Liver (tissue), 10 donors: ENCODE measurements at places on chromosomes 1 and 21.

GRCh38 chr1:21663248-21663950, 5.8 kb downstream of the RAP1GAP start:
- DNase-seq: no peak

GRCh38 chr1:106957795-106958194, 98.7 kb upstream of the PRMT6 start:
- no peak for DNase-seq

DNA sequence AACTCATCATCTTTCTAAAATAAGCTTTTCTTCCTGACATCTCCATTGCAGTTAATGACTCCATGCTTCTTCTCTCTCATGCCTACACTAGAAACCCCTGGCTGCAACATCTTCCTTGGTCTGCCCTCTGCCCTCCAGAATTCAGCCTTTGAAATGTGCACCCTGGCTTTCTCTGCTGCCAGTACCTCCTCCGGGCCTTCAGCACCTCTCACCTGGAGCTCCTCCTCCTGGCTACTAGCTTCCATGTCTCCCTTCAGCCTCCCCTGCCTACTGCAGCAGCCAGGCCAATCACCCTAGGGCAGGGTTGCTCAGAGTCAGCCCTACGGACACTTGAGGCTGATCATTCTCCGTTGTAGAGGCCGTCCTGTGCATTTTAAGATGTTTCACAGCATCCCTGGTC, 18.3 kb downstream of the SUSD4 start:
- DNase-seq: no peak

- DNase-seq: no peak
Measured at GRCh38 chr1:174001573-174001972, 20.6 kb downstream of the RC3H1 start.

DNA sequence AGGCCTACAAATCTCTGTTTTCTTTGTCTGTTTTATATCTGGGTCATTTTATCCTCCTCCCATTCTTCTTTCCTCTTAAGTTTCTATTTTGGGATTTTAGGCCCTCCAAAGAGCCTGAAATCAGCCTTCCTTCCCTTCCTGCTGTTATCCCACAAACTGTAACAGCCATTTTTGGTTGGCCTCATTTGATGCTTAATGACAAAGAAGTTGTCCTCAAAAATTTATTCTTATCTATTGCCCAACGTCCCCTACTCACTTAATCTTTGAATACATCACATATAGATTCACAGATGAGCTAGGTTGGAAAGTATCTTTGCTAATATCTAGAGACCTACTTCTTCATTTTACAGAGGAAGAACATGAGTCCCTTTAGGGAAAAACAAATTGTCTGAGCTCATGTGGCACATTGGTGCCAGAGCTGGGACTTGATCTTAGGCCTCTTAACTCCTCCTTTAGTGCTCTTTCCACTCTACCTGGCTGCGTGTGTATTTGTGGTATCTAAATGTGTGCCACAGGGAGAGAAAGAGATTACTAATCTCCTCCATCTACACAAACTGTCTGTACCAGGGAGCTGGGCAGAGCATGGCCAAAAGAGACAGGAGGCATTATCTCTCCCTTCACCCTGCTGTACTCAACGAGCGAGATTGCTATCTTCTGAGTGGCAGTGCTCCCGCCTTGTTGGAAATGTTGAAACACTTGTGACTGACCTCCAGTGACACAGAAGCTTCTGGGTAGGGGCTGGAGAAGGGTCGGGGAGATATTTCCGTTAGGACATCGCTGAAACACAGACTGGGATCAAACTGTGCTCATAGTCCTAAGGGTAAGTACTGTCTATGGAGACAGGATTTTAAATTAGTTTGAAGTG, 30.1 kb downstream of the RHEX start:
- DNase-seq: no peak

DNA sequence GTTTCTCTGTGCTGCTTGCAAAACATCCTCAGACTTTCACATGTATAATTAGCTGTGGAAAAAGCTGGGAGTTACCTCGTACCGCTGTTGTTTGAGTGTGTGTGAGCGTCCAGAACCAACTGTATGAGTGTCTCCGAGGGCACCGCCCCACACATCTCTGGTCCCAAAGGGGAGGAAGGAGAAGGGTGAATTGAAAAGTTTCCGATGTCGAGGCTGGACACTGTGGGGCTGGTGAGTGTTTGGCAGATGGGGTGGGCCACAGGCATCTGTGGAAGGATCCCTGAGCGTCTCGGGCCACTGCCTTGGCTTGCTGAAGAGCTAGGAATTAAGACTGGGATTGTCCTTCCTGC, 1.2 kb downstream of the ATP2B4 start:
- DNase-seq: no peak

DNA sequence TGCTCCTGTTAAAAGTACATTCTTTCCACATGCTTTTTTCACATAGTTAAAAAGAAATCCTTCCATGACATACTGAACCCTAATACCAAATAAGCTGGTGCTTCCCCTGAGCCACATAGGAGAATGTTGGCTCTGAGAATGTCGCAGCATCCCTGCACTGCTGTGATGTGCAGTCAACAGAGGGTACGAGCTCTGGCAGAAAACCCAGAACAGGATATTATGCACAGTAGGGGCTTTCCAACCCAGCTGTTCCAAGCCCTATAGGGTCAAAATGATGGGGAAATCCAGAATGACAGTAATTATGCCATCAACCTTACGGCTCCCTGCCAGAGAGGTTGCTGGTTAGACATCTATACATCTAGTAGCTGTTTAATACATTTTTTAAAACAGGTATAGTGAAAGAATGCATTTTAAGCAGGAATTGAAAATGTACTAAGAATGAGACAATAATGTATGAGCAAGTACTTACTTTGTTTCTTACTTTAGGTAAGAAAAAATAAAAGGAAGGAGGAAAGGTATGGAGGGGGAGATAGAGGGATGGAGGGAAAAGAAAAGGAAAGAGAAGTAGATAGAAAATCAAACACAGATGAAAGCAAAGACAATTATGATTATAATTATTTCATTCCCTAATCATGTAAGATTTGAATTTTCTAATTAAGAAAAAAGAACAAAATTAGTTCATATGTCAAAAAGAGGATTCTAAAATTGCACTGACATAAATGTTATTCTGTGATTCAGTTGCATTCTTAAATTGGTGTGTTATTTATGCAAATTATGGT, 126.0 kb downstream of the NR5A2 start:
- no peak for DNase-seq

DNA sequence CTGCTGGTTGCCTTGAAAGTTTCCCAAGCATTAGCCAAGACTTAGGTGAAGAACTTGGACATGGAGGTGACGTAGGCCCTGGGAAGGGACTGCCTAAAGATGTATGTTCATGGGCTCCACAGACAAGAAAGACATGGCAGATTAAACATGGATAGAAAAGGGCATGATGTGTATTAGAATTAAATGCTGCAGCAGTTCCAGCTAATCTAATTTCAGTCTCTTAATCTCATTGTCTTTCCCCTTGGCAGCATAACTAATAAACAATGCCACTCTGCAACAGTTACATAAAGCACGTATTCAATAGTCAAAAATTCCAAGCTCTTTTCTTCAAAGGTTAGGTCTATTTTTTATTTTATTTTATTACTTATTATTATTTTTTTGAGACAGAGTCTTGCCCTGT, 251.6 kb downstream of the KIF26B start:
- no peak for DNase-seq

GRCh38 chr1:50742523-50742922, 217.5 kb downstream of the FAF1 start:
- no peak for DNase-seq

GRCh38 chr1:232428036-232428645, 201.8 kb downstream of the SIPA1L2 start:
- no peak for DNase-seq
